ENCODE measurements at places on chromosomes 2 and 18.
A peak's percentile ranks its signal among the peaks of the same experiment; 100 is the strongest.

GRCh38 chr2:55106148-55106547 is 55.9 kb upstream of the RTN4 start:
- DNase-seq: no peak

GRCh38 chr18:44887227-44887631 is 206.5 kb downstream of the SETBP1 start:
- DNase-seq: peak; percentile 39

GRCh38 chr2:182716650-182716979 is 558 bp downstream of the DNAJC10 start:
- no peak for DNase-seq

GRCh38 chr18:37426586-37426985 is 139.0 kb downstream of the CELF4 start:
- no peak for DNase-seq

- no peak for DNase-seq
Measured at GRCh38 chr2:25297738-25298137, 44.0 kb downstream of the DNMT3A start.

- peak; percentile 18 for DNase-seq
Measured at GRCh38 chr2:167140767-167141166, 252.5 kb downstream of the XIRP2 start.

DNA sequence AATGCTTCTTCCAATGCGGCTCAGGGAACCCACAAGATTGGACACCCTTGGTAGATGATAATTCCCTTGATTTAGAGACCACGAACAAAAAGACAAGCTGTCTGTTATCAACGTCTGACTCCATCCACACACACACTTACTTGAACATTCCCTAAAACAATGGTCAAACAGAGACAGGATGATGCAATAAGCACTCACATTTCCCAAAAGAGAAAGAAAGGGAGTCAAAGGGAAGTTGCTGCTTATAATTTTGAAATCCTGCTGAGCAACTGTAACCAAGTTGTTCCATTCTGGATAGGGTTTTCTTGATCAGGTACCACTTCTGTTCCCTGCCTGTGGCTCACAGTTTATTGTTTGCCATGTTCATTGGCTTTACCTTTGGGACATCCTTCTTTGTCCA is 571.3 kb upstream of the CNTNAP5 start:
- DNase-seq: no peak

DNA sequence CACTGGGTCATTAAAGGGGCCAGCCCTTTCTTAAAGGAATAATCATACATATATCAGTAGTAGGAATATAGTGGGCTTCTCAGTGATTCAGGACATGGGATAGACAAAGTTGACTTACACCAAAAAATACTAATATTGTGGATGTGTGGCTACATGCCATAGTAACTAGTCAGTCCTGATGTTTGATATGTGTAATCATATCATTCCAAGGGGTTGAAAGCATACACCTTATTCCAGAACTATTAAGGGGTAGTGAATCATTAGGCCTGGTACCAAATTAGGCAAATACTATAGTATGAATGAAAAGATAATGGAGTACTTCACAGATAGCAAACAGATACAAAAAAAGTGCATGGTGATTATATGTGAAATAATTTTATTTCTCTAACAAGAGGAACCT is 814.9 kb upstream of the NRXN1 start:
- no peak for DNase-seq

- no peak for DNase-seq
Measured at GRCh38 chr18:6921571-6921970, 192.1 kb downstream of the ARHGAP28 start.

GRCh38 chr2:217353591-217353990 is 493.7 kb upstream of the TNP1 start:
- no peak for DNase-seq

GRCh38 chr2:225025917-225026571 is 16.2 kb downstream of the DOCK10 start:
- peak; percentile 55 for DNase-seq

DNA sequence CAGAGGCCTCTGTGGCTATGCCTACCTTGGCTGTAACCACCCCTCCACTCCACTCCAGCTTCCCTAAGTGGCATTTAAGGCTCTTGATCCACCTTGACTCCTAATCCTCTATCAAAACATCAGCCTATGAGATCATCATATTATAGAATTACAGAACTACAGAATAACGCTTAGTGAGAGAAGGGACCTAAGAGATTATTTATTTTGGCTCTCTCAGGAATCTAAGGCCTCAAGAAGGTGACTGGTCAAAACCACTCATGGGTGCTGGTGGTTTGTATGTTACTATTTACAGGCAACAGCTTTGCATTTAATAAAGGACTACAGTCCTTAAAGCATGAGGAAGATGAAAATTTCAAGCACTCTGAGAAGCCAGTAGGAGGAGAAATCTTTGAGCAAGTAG is 118.8 kb downstream of the FSHR start:
- DNase-seq: no peak

DNA sequence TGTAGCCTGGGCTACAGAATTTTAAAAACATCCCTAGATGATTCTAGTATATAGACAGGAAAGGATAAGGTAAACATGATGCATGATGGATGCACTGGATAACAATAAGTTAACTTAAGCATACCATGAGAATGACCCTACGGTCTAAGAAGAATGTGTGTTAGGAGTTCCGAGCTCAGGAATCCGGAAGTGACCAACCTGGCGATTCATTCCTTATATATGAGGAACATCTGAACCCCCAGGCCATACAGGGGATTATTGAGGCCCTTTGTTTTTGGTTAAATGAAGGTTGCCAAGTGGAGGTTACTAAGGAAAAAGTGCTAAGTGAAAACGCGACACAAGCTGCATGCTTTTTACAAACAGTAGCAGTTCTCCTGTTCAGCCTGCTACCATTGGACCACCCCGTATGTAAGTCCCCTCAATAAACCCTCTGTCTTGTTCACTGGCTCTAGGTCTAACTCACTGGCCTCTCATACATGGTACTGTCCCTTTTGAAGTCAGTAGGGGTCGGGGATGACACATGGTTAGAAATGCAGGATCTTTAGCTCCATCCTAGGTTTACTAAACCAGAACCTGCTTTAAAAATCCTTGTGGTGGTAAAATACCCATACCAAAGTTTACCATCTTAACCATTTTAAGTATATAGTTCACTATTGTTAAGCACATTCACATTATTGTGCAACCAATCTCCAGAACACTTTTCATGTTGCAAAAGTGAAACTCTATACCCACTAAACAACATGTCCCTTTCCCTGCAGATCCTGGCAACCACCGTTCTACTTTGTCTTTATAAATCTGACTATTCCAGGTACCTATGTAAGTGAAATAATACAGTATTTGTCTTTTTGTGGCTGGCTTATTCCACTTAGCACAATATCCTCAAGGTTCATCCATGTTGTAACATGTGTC is 111.0 kb upstream of the MAP4K3 start:
- DNase-seq: no peak
